Uterine smooth muscle cell (primary cell): ENCODE measurements at places on chromosomes 2 and 18. TPM values are rescaled to one million over a fixed set of nuclear protein-coding genes. Genes with fewer than 3 reads are reported as not detected.

NEURL3 gene
- 0.11 TPM in 1 of 2 replicates, not detected in the other for total RNA-seq

CDKL4 gene
- 0.75 and 0.77 TPM in 2 replicates for total RNA-seq

NAGK gene
- total RNA-seq = 53.4 and 55.8 TPM in 2 replicates

C2orf66 gene
- total RNA-seq = under 0.01 and 0.12 TPM in 2 replicates

PKP4 gene
- total RNA-seq = 24.6 and 32.0 TPM in 2 replicates

PARD3B gene
- total RNA-seq = 13.7 and 18.0 TPM in 2 replicates
